ENCODE measurements at places on chromosomes 2 and 18. TPM values are rescaled to one million over a fixed set of nuclear protein-coding genes. Genes with fewer than 3 reads are reported as not detected.

DNA sequence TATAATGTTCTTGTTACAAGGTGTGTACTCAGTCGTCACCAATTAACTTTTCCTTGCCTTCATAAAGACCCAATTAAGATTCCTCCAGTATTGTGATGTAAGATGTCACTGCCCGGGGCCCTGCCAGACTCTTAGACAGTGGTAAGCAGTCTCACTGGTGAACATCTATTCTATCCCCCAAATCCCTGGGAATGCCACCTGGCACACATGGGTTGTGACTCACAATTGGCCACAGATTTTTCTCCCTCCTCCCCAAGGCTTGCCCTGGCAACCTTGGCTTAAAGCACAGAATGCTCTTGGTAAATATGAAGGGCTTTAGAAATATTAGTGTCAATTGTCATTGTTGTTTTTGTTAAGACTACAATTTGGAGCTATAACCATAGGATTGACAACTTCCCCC, 287.9 kb downstream of the ETAA1 start:
- H3K4me3 ChIP-seq: no peak overlapping the region
- H3K27me3 ChIP-seq: no peaks in the 10 kb centered on the region

GRCh38 chr2:23486684-23487075, 101.7 kb downstream of the KLHL29 start:
- DNase-seq: no peak
- H3K4me3 ChIP-seq: no peak overlapping the region
- H3K4me1 ChIP-seq: no peaks in the 10 kb centered on the region
- H3K36me3 ChIP-seq: no peaks in the 10 kb centered on the region

Gene DSG4
- total RNA-seq: not detected

DNA sequence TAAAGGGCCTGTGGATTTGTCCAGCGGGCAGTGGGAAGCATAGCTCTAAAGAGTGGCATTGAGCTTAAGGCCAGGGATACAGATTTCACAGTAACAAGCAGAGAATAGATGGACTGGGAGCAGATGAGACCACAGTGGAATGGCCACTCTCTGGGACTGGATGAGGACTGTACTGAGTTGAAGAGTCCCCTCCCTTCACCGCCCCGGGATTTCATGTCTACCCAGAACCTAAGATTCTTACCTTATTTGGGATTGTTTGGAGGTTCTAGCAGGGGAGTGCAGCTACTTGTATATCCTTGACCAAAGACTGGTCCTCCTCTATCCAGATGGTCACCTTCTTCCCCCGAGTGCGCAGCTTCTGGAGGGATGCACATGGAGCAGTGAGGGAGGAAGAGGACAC, 28.0 kb upstream of the EFEMP1 start:
- no peaks in the 10 kb centered on the region for H3K36me3 ChIP-seq
- H3K27ac ChIP-seq: no peak overlapping the region
- H3K4me1 ChIP-seq: no peaks in the 10 kb centered on the region
- no peak overlapping the region for H3K4me3 ChIP-seq
- DNase-seq: no peak

- no peaks in the 10 kb centered on the region for H3K4me1 ChIP-seq
- no peaks in the 10 kb centered on the region for H3K27me3 ChIP-seq
- DNase-seq: no peak
- H3K4me3 ChIP-seq: no peak overlapping the region
- H3K27ac ChIP-seq: no peak overlapping the region
Measured at GRCh38 chr2:240402566-240403272, 32.7 kb upstream of the GPC1 start.

Gene ABHD1
- total RNA-seq: 0.22 TPM

Gene AQP12B
- not detected for total RNA-seq

GRCh38 chr2:95294579-95295250, 2.4 kb upstream of the KCNIP3 start:
- no peak overlapping the region for H3K4me3 ChIP-seq
- H3K27me3 ChIP-seq: no peaks in the 10 kb centered on the region
- no peaks in the 10 kb centered on the region for H3K36me3 ChIP-seq
- no peak for DNase-seq

DNA sequence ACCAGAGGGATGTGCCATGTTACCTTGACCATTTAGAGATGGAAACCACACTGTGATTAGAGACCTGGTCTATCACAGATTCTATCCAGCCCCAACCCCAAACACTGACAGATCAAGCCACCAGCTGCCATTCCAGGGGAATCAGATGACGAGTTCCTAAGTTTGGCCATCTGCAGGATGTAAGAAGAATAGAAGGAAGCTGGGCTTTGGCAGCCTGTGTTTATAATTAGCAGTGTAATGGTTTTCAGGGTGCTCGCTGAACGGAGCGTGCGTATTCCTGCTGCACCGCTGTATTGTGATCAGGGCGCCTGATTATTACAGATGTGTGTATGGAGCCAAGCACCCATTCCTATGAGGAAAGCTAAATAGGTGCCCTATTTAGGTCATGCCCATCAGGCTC, 138.1 kb downstream of the LRRC30 start:
- H3K27me3 ChIP-seq: no peaks in the 10 kb centered on the region
- no peaks in the 10 kb centered on the region for H3K36me3 ChIP-seq
- DNase-seq: no peak

Gene MERTK
- total RNA-seq: 18.4 TPM

Gene AQP4
- total RNA-seq: not detected

DNA sequence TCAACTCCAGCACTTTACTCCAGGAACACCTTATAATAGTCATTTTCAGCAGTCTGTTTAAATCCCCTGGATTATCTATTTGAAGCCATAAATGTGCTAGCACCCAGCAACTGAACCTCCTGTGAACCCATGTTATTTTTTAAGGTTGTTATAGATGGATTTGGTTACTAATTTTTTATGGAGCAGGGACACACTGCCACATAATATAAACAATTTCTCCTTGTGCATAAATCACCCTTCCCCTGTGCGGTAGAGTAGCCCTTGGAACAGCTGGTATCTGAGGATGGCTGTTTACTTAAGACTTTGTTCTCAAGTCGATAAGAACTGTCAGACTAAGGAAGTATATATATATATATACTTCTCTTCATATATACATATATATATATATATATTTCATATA, 367.4 kb downstream of the EPHA4 start:
- no peak overlapping the region for H3K27ac ChIP-seq
- H3K4me3 ChIP-seq: no peak overlapping the region
- no peak for DNase-seq
- H3K4me1 ChIP-seq: no peaks in the 10 kb centered on the region
- H3K27me3 ChIP-seq: no peaks in the 10 kb centered on the region
- no peaks in the 10 kb centered on the region for H3K36me3 ChIP-seq

DNA sequence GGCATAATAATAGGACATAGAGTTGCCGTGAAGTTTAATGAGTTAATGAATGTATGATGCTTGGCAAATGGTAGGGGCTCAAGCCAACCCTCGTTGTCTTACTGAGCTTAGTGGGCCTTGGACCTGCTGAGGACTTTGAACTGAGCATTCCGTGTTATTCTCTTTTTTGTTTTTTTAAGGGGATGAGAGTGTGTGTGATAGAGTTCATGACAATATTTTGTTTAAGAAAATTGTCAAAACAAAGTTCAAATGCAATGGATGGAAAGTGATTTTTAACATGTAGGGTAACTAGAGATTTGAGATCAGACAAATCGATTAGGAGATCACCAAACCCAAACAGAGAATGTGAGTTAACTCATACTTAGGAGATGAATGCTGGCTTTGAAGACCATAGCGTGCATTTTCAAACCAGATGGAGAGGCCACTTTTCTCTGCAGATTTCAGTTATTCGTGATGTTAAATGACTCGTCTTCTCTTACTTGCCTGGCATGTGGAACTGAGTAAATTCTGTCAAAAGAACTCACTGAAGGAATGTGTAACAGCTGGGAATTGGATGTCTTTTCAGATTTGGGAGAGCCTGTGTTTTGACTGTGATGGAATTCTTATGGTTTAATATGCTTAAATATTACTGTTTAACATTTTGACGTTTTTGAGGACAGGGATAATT, 88.7 kb downstream of the NEDD4L start:
- DNase-seq: no peak
- H3K4me1 ChIP-seq: peaks cover 17% of the 10 kb centered on the region
- no peaks in the 10 kb centered on the region for H3K36me3 ChIP-seq
- no peak overlapping the region for H3K4me3 ChIP-seq
- no peak overlapping the region for H3K27ac ChIP-seq

DNA sequence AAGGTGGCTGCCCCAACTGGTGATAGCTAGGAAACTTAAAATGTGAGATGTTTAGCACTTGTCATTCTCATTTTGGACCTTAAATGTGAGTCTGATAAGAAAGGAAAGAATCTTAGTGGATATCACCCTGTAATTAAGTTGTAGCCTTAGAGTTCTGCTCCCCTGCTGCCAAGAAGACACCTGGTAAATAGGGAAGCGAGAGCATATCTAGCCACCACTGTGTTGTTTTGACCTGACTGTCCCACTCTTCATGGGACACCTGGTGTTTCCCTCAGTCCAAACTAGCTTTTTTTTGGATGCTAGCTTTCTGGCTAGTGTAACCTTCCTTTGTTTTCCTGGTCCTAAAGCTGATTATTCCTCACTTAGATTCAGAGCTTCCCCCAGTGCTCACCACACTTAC, 357.6 kb downstream of the RAD51AP2 start:
- H3K4me1 ChIP-seq: no peaks in the 10 kb centered on the region
- H3K27me3 ChIP-seq: no peaks in the 10 kb centered on the region
- no peak overlapping the region for H3K4me3 ChIP-seq
- H3K27ac ChIP-seq: no peak overlapping the region

DNA sequence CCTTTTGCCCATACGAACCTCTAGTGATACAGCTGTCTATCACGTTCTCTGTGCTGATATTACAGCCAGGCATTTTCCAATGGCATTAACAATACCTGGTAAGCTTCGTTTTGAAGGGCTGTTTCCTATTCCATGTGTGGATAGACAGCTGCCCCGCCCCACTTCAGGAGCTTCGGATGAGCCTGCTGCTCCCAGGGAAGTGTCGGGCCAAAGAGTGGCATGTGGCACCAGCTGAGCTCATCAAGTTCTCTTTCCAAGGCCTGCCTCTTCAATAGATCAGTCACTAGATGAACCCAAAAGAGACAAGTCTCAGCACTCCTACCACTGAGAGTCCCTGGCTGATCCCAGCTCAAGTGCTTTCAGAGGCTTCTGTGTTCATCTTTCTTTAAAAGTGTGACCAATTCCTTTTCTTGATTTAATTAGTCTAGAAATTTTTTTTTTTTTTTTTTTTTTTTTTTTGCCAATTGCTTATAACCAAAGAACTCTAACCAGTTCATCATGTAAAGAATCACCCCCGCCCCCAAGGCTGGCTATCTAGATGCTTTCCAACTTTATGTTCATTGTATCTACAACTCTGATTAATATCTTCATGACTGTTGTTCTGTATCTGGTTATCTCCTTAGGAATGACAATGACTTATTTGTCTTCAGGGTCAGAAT, 46.6 kb downstream of the HDAC4 start:
- H3K36me3 ChIP-seq: peaks cover 7% of the 10 kb centered on the region
- DNase-seq: no peak
- H3K27ac ChIP-seq: no peak overlapping the region
- no peak overlapping the region for H3K4me3 ChIP-seq

DNA sequence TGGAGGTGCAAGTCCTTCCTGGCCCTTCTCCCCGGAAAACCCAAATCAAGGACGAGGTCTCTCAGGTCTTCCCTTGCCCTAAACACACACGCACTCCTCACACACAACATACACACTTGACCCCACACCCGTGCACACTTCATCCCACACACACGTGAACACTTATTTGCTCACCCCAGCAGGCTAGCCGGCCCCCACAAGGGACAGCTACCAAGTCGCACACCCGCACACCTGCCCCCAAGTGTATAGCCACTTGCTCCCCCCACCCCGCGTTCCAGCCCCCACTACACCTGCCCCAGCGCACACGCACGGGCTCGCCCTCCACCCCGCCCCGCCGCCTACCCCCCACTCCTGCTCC, 359 bp downstream of the TGFBRAP1 start:
- H3K27me3 ChIP-seq: no peaks in the 10 kb centered on the region
- H3K4me3 ChIP-seq: peak overlapping the region; percentile 60
- DNase-seq: peak; percentile 6
- no peaks in the 10 kb centered on the region for H3K36me3 ChIP-seq
- H3K27ac ChIP-seq: peak overlapping the region; percentile 24
- H3K4me1 ChIP-seq: peaks cover 22% of the 10 kb centered on the region
